Astrocyte of the cerebellum (primary cell): ENCODE measurements at places on chromosomes 11 and 22.

DNA sequence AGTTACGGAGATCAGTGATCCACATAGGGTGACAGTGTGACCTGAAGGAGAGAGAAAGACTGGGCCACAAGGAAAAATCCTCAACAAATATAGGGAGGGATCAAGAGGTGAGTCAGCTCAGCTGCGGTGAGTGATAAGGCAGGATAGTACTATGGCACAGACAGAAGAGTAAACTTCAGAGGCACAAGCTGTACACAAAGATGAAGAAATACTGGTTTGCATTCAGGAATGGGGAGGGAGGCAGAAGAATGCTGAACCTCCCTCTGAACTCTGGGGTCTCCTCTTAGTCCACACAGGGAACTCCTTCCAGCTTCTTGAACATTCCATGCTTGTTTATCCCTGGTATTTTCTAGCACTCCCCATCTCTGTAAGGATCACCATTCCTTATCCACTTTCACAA, 162.7 kb downstream of the BARX2 start:
- DNase-seq, result no peak

GRCh38 chr11:62242021-62242420, at the start of gene SCGB1D2:
SCGB1D2 (plus strand) TSS chr11:62242239; CDS start chr11:62242308, 69 bp downstream.
- DNase-seq, result no peak

DNA sequence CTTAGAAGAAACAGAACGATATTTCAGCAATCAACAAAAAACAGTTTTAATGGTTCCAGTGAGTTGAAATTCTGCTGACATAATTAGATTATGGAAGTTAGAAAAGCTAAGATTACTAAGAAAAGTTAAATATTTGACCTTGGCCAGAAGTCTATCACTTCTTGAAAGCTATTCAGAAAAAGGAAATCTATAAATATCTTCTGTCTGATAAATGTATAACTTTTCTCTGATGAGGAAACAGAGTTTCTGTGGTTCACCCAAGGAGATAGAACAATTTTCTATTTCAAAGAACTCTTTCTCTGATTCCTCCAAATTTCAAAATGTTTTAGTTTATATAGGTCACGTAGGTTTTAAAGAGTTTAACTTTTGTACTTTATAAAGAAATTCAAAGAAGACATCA, 438.4 kb upstream of the CHORDC1 start:
- no peak for DNase-seq

GRCh38 chr22:49827271-49827852, 311 bp downstream of the BRD1 start:
- no peak for DNase-seq

DNA sequence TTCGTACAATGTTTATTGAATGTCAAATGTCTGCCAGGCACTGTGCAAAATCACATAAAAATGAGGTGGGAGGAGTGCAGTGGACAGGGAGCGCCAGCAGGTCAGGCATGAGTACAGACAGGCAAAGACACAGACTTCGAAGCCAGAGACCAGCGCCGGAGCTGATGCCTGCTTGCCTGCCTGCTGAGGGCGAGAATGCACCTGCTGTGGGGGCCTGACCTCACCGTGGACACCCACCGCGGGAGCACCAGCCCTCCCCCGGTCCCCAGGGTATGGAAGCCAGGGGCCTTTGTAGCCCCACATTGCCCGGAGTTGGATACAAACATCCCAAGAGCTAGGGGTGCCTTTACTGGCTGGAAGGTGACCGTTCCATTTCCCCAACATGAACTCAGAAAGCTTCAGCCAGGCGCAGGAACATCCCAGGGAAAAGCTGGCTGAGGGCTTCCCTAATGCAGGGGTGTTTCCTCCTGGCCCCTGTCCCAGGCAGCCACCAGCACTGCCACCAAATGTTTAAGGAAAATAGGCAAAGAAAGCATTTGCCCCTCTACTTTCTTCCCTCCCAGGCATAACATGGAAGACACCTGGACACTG, 17.9 kb downstream of the IFITM10 start:
- no peak for DNase-seq

DNA sequence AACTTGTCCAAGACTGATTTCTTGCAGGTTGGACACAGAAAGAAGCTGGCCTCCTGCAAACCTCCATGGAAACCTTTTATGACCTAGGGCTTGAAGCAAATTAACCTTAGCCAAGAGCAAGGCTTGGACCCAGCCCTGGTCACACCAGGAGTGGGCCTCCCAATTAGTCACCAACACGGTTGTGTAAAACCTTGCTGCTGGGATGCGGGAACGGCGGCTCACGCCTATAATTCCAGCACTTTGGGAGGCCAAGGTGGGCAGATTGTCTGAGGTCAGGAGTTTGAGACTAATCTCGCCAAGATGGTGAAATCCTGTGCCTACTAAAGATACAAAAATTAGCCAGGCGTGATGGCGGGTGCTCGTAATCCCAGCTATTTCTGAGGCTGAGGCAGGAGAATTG, 419.9 kb downstream of the AASDHPPT start:
- no peak for DNase-seq

GRCh38 chr11:16226245-16226644, 130.1 kb downstream of the SOX6 start:
- no peak for DNase-seq

DNA sequence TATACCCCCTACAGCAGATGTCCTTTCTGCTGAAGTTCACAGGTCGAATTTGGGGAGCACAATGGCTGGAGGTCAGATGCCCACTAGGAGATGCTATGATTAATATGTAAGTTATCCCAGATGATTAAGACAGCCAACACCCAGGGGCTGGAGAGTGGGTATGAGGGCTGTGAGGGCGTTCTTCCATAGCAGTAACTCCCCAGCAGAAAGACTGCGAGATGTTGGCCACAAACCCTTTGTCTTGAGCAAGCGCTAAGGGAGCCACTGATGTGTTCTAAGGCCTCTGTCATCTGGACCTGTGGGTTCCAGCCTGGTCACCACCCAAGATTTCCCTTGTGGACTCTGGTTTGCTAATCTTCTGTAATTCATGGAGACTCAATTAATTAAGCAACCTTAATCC, 77.6 kb downstream of the BMAL1 start:
- no peak for DNase-seq
